HFFc6 (cell line): ENCODE measurements at places on chromosomes 3 and 15.

- H3K27me3 ChIP-seq, result no peaks in the 10 kb centered on the region
- DNase-seq, result no peak
- peaks cover 30% of the 10 kb centered on the region for H3K4me1 ChIP-seq
- no peak overlapping the region for H3K27ac ChIP-seq
- peaks cover 6% of the 10 kb centered on the region; the same call in 1 of the 2 replicates for H3K36me3 ChIP-seq
These were observed 46.0 kb downstream of the ITGA11 start for GRCh38 chr15:68385671-68386586.

- no peaks in the 10 kb centered on the region for H3K36me3 ChIP-seq
- no peak overlapping the region for H3K4me3 ChIP-seq
- DNase-seq, result no peak
These were observed 18.9 kb downstream of the CD200 start for GRCh38 chr3:112351823-112352222.

GRCh38 chr15:77630956-77631744 is 1.6 kb downstream of the LINGO1 start:
- H3K4me1 ChIP-seq, result no peaks in the 10 kb centered on the region
- no peak for DNase-seq
- H3K27me3 ChIP-seq, result peaks cover 32% of the 10 kb centered on the region
- no peak overlapping the region for H3K4me3 ChIP-seq
- no peak overlapping the region for H3K27ac ChIP-seq

DNA sequence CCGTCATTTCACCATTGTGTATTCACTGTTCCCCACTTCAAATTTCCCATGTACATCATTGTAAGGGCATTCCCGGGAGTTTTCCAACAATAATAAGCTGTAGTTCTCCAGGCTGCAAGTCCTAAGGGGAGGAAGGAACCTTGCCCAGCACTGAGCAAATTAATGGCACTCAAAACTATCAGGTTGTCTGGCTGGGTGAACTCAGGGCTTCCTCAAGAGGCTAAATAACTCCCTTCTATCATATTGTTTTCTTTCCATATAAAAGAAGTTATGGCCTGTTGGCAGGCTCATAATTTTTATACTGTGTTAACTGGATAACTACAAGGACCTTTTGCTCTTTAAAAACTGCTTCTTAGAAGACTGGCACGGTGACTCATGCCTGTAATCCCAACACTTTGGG is 71.4 kb downstream of the SEMA6D start:
- peaks cover 2% of the 10 kb centered on the region for H3K27me3 ChIP-seq
- H3K4me1 ChIP-seq, result no peaks in the 10 kb centered on the region
- no peaks in the 10 kb centered on the region for H3K36me3 ChIP-seq
- H3K4me3 ChIP-seq, result no peak overlapping the region
- no peak overlapping the region for H3K27ac ChIP-seq

DNA sequence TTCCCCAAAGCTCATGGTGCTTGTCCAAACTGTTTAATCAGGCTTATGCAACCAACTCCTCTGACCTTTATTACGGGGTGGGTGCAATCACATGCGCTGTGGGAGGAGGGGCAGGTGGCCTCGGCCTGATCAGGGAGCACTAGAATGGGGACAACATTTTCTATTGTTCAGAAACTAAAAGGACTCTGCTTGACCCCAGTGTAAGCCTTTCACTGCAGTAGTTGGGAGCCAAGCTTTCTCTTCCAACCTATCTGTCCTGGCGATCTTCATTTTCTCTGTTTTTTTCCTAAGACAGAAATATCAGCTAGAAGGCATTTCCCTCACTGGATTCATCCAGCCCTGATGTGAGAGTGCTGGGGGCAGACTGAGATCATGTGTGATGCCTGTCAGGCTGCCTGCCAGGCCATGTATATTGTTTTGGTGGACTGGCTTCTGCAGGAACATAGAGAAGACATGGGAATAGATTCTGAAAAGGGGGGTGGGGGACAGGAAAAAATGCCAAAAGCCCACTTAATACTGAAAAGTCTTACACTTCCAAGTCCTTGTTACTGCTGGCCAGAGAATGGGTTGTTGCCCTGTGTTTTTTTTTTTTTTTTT is 627.0 kb upstream of the TBL1XR1 start:
- H3K4me3 ChIP-seq, result peak overlapping the region; percentile 67
- H3K27ac ChIP-seq, result peak overlapping the region; percentile 73
- H3K27me3 ChIP-seq, result no peaks in the 10 kb centered on the region
- no peaks in the 10 kb centered on the region for H3K36me3 ChIP-seq
- DNase-seq, result peak; percentile 65

GRCh38 chr3:160185751-160186150 is 39.5 kb upstream of the C3orf80 start:
- H3K27me3 ChIP-seq, result no peaks in the 10 kb centered on the region; the same call in 1 of the 2 replicates
- H3K4me3 ChIP-seq, result no peak overlapping the region
- H3K4me1 ChIP-seq, result peaks cover 45% of the 10 kb centered on the region
- no peaks in the 10 kb centered on the region for H3K36me3 ChIP-seq

DNA sequence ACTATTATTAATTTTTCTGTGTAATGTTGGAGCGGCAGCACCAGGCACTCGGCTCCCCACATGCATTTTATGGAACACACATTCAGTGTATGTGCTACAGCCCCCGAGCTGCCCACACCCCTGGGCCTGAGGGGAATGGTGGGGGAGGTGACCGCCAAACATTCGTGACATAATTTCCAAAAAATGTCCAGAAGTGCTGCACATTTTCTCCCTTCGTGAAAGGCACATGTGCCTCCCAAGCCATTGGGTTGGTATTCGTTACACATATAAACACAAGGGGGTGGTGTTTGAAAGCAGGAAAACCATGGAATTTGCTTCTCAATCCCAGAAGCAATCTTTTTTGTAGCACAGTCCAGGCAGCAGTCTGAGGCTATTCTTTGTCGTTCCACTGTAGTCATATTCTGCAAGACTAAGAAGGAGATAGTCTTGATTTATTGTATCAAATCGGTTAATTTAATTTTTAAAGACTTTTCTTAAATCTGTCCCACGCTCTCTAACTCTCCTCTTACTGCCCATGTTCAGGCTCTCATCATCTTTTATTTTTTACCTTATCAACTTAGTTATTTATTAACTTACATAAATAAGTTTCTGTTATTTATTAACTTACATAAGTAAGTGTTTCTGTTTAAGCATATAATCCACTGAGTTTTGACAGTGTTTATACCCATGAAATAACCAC is 39.2 kb upstream of the POLR2M start:
- H3K27me3 ChIP-seq, result peaks cover 4% of the 10 kb centered on the region
- H3K36me3 ChIP-seq, result no peaks in the 10 kb centered on the region
- H3K4me3 ChIP-seq, result peak overlapping the region; percentile 72

GRCh38 chr3:110918963-110919362 is 152.7 kb upstream of the NECTIN3 start:
- H3K4me1 ChIP-seq, result no peaks in the 10 kb centered on the region
- no peak for DNase-seq
- peaks cover 2% of the 10 kb centered on the region; the same call in 1 of the 2 replicates for H3K27me3 ChIP-seq
- peaks cover 3% of the 10 kb centered on the region; the same call in 1 of the 2 replicates for H3K36me3 ChIP-seq
- no peak overlapping the region for H3K27ac ChIP-seq

- peaks cover 47% of the 10 kb centered on the region for H3K27me3 ChIP-seq
- peaks cover 26% of the 10 kb centered on the region for H3K36me3 ChIP-seq
- peaks cover 49% of the 10 kb centered on the region for H3K4me1 ChIP-seq
These were observed 21.3 kb downstream of the THBS1 start for GRCh38 chr15:39602143-39602542.

DNA sequence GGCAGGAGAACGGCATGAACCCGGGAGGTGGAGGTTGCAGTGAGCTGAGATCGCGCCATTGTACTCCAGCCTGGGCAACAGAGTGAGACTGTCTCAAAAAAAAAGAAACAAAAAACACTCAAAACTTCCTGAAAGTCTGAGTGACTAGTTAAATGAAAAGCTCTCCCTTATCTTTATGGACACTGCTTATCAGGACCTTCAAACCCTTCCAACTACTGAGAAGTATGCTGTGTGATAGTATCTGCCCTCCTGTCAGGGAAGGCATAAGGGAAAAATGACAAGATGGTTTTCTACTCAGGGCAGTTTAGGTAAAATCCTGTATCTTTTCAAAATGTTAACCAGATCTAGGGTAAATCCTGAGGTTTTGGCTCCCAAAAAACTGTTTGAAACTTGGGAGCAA is 21.8 kb downstream of the EMC7 start:
- peaks cover 2% of the 10 kb centered on the region; the same call in 1 of the 2 replicates for H3K27me3 ChIP-seq
- H3K27ac ChIP-seq, result no peak overlapping the region
- peaks cover 6% of the 10 kb centered on the region; the same call in 1 of the 2 replicates for H3K4me1 ChIP-seq
- no peak for DNase-seq
- no peak overlapping the region for H3K4me3 ChIP-seq
- H3K36me3 ChIP-seq, result peaks cover 10% of the 10 kb centered on the region; the same call in 1 of the 2 replicates

DNA sequence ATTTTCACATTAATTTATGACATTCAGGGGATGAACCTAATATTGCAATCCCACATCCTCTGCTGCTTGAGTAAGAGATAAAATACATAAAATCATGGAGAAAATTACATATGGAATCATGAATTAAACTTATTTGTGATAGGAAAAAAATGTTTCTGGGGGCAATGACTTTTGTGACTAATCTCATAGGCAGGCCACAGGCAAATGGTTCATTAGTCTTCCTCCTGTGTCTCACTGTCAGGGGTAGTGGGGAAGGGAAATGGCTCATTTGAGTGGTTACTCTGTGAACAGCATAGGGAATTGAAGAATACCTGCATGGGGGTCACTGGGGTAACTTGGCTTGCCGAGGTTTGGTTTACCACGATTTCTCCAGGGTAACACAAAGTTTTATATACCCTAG is 72.0 kb downstream of the TFG start:
- DNase-seq, result peak; percentile 28
- H3K27me3 ChIP-seq, result no peaks in the 10 kb centered on the region; the same call in none of the 2 replicates
- peaks cover 10% of the 10 kb centered on the region for H3K36me3 ChIP-seq
- H3K4me3 ChIP-seq, result no peak overlapping the region
- peaks cover 64% of the 10 kb centered on the region for H3K4me1 ChIP-seq

DNA sequence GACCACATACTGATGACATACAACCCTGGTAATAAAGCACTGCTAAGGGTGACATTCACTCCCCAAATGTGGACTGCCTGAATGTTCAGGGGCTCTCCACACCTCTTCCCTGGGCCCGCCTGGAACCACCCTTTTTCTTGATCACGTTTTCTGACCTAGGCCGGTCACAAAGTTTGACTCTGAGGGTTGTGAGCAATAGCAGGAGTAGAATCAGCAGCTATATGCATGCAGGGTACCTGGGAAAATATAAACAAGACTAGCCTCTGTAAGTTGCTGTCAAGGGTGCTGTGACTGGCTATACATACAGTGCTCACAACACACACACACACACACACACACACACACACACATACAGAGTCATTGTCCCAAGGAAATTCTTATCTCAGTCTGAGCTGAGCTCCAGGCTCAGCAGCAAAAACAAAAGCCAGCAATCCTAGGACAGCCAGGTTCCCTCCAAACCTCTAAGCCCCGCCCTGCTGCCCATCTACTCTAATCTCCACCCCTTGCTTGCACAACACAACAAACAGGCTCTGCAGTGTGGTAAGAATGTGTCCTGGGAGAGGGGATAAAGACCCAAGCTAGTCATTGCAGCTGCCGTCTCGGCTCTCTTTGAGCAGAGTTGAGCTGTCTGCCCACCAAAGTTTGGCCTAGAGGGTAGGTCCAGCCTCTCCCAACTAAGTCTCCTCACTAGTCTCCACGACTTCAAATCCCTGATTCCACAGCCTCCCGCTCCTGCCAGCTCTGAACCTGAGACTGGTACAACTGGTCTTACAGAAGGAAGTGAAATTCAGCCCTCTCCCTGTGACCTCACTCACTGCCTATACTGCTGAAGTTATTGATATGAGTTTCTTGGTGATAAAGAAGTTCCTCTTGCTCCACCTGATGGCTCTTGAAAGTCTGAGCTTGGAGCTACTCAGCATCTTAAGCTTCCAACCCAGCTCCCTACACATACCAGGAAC is 2.2 kb downstream of the BMF start:
- no peak overlapping the region for H3K4me3 ChIP-seq
- H3K27me3 ChIP-seq, result peaks cover 9% of the 10 kb centered on the region
- no peaks in the 10 kb centered on the region for H3K36me3 ChIP-seq
- DNase-seq, result no peak
- H3K4me1 ChIP-seq, result peaks cover 65% of the 10 kb centered on the region

DNA sequence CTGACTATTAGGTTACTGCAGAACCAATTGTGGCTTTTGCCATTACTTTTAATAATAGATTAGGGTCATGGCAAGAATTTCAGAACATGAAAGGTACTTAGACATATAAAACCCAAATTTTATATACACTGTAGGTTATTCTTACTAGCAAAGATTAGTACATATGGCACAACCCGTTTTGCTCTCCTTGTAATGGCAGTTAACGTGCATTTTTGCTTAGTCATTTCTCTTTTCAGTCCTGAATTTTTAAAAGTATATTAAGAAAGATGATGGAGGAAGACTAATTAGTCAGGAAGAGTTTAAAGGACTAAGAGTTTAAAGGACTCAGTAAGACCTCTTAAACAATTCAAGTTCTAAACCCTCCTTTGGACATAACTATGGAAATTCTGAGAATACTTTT is 114.0 kb downstream of the PEAK1 start:
- H3K4me3 ChIP-seq, result no peak overlapping the region
- H3K27ac ChIP-seq, result no peak overlapping the region
- H3K36me3 ChIP-seq, result peaks cover 12% of the 10 kb centered on the region
- H3K27me3 ChIP-seq, result no peaks in the 10 kb centered on the region
- peaks cover 50% of the 10 kb centered on the region for H3K4me1 ChIP-seq
- DNase-seq, result no peak

DNA sequence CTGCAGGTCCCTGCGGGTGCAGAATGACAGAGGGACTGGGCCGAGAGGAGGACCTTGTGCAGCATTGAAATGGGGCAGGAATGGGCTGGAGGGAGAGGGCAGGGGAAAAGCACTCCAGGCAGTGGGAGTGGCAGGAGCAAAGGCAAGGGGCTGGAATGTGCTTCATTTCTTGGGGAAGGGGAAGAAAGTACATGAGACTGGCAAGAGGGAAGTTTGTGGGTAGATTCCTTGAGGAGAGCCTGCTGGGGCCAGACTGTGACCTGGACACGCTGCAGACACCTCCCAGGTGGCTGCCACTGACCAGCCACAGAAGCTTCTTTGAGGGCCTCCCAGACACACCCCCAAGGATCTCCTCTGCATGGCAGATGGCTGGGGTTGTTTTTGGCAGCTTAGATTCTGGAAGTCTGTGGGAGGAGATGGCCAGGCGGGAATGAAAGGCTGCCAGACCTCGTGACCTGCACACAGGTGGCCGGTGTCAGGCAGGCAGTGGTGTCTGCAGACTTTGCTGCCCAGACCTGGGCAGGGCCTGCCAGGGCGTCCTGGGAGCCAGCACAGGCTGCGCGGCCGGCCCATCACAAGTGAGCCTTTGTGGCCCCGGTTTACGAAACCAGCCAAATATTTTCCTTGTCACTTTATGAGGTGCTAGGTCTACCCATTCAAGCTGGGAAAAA is 53.1 kb downstream of the SPSB4 start:
- no peak overlapping the region for H3K4me3 ChIP-seq
- no peak overlapping the region for H3K27ac ChIP-seq
- no peaks in the 10 kb centered on the region for H3K4me1 ChIP-seq
- peaks cover 28% of the 10 kb centered on the region for H3K27me3 ChIP-seq
- DNase-seq, result no peak

- H3K27me3 ChIP-seq, result peaks cover 39% of the 10 kb centered on the region
- no peak overlapping the region for H3K4me3 ChIP-seq
- no peak overlapping the region for H3K27ac ChIP-seq
- no peaks in the 10 kb centered on the region for H3K36me3 ChIP-seq
- peaks cover 8% of the 10 kb centered on the region for H3K4me1 ChIP-seq
These were observed 19.8 kb downstream of the MEGF11 start for GRCh38 chr15:66233487-66234415.
